ENCODE measurements at places on chromosomes 1 and 21.

GRCh38 chr1:119895102-119895501, 1.2 kb downstream of the ADAM30 start:
- no peak for DNase-seq

DNA sequence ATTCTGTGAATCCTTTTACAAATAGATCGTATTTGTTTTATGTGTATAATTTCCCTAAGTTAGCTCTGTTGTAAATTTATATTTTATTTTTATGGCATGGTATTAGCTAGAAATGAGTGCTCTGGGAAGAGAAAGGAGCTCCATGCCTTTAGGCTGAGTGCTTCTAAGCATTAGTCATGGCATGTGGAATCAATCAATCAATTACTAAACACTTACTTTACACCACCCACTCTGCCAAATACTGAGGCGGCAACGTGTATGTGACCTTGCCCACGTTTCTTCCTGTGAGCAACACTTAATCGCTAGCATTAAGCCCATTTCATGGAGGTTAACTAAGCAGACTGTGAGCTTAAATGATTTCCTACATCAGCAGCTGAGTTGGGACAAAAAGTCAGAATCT, 7.2 kb upstream of the BECN2 start:
- no peak for DNase-seq

DNA sequence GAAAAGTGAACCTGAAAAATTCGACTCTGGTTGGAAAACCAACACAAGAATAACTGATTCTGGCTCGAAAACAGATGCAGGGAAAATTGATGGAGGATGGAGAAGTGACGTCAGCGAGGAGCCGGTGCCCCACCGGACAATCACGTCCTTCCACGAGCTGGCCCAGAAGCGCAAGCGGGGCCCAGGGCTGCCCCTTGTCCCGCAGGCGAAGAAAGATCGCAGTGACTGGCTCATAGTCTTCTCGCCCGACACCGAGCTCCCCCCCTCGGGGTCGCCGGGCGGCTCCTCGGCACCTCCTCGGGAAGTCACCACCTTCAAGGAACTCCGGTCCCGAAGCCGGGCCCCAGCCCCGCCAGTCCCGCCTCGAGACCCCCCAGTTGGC, 1.9 kb downstream of the RUSC1 start:
- peak; percentile 15 for DNase-seq

DNA sequence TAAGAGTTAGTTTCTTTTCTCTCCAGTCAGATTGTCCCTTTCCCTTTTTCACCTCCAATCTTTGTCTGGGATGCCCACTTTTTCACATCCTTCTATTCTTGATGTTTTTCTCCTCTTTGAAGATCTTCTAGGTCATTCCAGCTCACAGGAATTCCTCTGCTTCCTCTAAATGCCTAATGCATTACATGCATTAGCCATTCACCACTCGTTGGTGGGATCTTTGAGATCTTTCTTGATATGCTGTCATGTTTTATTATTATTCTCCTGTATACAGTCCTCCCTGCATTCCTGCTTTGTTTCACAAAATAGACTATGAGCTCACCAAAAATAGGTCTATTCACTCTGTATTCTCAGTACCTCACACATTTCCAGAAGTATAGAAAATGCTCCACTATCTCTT, 129.0 kb downstream of the LYPLAL1 start:
- no peak for DNase-seq

DNA sequence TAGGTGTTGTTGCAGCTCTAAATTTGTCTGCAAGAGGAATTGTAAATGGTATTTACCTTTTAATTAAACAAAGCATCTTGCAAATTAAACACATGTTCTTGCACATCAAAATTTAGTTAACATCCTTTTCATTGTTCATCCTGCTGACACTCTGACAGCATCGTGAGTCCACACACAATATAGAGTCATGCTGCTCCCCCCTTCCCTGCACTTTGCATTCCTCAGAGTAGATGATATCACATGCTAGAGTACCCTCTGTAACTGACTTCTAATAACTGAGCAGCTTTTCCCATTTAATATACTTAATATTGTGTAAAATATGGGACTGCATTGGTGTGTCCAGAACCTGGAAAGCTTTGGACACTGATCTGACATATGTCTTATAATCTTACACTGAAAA, 138.8 kb upstream of the DPYD start:
- DNase-seq, result no peak

DNA sequence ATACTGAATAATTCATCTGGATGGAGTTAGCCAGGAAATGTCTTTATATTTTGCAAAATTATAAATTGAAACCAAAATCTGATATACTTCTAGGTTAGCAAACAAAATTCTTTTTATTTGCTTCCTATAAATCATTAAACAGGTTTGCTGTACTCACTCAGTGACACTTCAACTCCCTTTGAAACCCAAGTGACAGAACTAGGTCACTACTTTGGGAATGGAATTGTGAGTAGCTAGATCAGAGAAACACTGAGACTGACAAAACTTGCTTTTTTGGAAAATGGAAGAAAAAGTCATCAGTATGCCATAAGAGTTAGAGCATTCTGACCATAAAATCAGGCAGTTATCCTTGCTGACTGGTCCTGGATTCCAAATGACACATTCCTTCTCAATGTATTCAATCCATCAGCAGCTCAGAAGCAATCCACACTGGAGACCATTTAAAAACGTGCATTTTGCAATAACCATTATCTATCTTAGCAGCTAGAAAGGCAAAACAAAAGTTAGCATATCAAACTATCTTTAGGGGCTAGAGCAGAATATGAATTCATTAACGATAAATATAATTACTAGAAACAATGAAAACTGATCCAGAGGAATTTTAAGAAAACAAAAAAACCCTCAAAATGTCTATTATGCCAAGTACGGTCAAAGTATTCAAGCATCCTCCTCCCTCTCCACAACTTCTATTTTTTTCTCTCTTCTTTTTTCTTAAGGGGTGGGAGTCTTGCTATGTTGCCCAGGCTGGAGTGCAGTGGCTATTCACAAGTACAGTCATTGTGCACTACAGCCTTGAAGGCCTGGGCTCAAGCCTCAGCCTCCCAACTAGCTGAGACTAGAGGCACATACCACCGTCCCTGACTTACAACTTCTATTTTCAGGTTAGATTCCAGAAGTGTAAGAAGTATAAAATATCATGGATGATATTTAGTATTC, 60.1 kb downstream of the HNRNPR start:
- no peak for DNase-seq

- DNase-seq, result no peak
These were observed 267.0 kb downstream of the KCTD3 start for GRCh38 chr1:215833941-215834729.
